ENCODE measurements at places on chromosomes 1 and 21.

- DNase-seq: no peak
These were observed 157.3 kb downstream of the CLIC6 start for GRCh38 chr21:34825948-34826548.

DNA sequence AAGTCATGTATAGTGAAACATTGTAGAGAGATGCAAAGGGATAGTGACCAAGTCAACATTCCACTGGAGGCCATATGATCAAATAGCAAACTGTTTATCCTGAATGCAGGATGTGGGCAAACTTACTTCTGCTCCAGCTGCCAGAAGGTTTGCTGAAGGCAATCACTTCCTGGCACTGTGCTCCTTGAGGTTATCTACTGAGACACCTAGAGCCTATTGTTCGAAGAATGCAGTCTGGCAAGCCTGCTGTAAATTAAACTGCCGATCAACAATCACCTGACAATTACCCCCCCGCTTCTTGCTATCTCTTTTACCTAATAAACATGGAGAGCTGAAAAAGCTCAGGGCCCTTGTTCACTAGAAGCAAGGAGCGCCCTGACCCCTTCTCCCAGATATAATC is 139.4 kb upstream of the B3GALT2 start:
- DNase-seq: no peak

- no peak for DNase-seq
These were observed 21.5 kb upstream of the MTARC2 start for GRCh38 chr1:220726634-220727033.

GRCh38 chr1:227437495-227438008 is 119.3 kb upstream of the CDC42BPA start:
- no peak for DNase-seq

- no peak for DNase-seq
These were observed 5.3 kb upstream of the NAXE start for GRCh38 chr1:156586323-156586722.
